Amniotic stem cell (primary cell): ENCODE measurements at places on chromosomes 5 and 9.

GRCh38 chr5:100505984-100506670 lies 29.0 kb upstream of the FAM174A start:
- DNase-seq, result no peak

DNA sequence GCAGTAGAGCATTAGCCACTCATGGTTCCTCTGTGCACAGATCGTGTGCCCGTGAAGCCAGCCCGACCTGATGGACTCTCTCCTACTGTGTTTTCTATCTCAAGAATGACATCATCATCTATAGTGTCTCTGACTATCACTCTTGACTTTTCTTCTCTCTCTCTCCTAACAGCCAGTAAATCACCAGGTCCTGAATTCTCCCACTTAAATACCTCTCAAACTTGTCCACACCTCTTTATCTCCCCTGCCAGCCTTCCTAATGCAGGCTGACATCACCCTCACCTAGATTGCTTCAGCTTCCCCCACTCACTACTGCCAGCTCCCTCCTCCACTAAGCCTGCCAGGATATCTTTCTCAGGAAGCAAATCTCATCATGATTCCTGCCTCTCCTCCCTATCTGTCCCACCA lies 90.6 kb upstream of the MIER3 start:
- DNase-seq, result no peak

DNA sequence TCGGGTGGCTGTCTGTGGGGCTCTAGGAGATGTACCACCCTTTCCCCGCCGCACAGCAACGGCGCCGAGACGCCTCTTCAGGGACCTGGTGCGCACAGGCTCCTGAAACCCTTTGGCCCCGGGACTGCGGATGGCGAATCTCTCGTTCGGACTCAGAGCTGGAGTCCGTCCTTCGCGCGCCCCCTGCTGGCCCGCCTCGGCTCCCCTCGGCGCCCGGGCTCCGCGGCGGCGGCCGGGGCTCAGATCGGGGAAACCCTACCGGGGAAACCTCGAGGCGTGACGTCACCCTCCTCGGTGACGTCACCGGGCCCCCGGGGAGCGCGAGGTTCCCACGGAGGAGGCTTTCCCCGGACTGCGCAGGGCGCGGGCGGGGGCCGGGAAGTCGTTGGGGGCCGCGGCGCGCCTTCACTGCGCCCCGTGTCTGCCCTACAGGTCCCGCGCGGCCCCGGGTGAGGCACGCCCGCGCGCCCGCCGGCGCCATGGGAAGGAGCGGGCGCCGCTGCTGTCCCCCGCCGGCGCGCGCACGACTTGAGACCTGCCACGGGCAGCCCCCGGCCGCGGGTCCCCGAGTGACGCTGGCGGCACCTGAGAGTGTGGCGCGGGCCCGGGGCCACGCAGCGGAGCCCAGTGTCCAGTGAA lies 7.9 kb downstream of the PRR7 start:
- DNase-seq, result peak; percentile 79

- DNase-seq, result no peak
Measured at GRCh38 chr9:132372177-132373095, 17.6 kb upstream of the SETX start.

- no peak for DNase-seq
Measured at GRCh38 chr9:124863371-124863871, 1.5 kb downstream of the ARPC5L start.

- no peak for DNase-seq
Measured at GRCh38 chr9:133087429-133088145, 25.8 kb downstream of the CEL start.
